Cardiac fibroblast (primary cell): ENCODE measurements at places on chromosomes 3 and 15.
A peak's percentile ranks its signal among the peaks of the same experiment; 100 is the strongest.

- no peak for DNase-seq
Measured at GRCh38 chr15:51088585-51088984, 6.1 kb downstream of the TNFAIP8L3 start.

GRCh38 chr3:103653996-103654395, 1219.2 kb downstream of the ZPLD1 start:
- DNase-seq, result no peak

GRCh38 chr3:145735631-145736030, 425.4 kb downstream of the PLOD2 start:
- no peak for DNase-seq

- no peak for DNase-seq
Measured at GRCh38 chr3:132325103-132325606, 7.9 kb downstream of the ACP3 start.

DNA sequence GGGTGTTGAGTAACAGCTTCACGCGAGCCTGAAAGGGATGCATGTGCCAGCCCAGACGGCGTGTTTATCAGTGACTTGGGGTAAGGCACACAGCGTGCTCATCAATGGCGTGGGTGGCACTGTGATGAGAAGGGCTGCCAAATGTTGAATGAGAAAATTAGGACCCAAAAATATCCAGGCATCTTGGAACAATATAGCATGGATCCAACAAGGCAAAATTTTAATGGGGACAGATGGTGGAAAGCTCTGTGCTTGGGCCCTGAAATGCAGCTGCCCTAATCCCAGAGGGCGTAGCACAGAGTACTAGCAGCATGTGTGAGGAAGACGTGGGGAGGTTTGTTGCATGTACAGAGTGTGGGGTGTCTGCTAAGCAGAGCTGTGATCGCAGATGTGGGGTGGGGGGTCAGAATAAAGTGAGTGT, 48.9 kb downstream of the SSUH2 start:
- no peak for DNase-seq

- DNase-seq, result no peak
Measured at GRCh38 chr3:73509816-73510215, 114.9 kb downstream of the PDZRN3 start.

- no peak for DNase-seq
Measured at GRCh38 chr3:186342197-186342596, 19.8 kb downstream of the DGKG start.

DNA sequence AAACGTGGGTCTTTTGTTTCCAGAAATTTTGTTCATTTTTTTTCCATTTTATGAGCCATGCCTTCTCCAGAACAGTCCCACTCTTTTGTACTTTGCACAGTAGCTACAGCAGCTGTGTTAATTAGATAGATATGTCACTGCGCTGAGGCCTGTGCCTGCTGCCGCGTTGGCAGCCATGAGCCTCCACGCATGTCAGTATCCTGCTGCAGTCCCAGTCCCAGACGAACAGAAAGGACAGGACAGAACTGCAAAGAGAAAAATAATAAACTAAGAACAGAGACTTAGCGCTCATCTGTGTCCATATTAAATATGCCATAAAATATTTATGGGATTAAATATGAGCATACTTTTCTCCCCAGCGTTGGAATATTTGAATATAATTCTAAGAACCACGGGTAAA, 442.4 kb upstream of the RARB start:
- no peak for DNase-seq

- DNase-seq, result no peak
Measured at GRCh38 chr15:48609486-48609885, 36.0 kb downstream of the FBN1 start.

GRCh38 chr3:187696021-187696420, 6.3 kb downstream of the RTP2 start:
- DNase-seq, result no peak

- DNase-seq, result no peak
Measured at GRCh38 chr3:135565546-135565945, 400.0 kb upstream of the PPP2R3A start.

DNA sequence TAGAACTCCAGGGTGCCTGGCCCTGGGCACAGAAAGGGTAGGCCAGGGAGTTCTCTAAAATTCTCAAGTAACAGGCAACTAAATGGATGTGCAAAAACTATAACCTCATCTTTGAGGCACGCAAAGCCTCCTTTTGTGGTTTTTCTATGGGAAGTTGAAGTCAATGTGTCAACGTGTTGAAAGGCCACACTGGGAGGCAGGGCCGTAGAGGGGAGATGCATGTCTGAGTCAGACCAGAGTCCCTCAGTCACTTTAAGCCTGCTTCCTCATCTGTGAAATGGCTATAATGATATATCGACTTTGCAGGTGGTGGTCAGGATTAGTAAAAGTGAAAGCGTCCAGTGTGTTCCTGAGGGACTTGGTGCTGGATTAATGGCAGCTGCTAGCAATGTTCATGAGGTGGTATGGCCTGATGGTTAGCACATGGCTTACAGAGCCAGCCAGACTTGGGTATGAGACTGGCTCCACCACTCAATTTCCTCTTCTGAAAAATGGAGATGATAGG, 17.0 kb downstream of the TGM5 start:
- DNase-seq, result peak; percentile 52

- no peak for DNase-seq
Measured at GRCh38 chr15:55740981-55741832, 1.7 kb downstream of the PRTG start.

- DNase-seq, result no peak
Measured at GRCh38 chr3:125316949-125317348, 58.2 kb downstream of the ZNF148 start.

DNA sequence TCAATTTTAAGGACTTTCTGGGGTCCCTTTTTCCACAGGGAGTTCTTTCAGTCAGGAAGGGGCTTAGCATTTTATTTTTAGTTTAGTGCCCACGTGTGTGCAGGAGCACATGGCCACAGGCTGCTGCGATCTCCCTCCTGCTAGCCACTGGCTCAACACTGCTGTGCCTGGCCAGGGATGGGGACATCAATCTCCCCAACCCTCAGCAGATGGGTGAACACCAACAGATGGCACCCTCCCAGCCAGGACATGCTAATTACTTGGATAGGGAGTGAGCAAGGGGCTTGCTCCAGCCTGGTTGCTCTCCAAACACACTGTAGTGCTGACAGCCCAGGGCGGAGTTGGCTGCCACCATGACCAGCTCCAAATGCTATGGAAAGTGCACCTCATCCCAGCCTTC, 7.4 kb upstream of the RIOX2 start:
- no peak for DNase-seq
